ENCODE measurements at places on chromosomes 7 and 10.

DNA sequence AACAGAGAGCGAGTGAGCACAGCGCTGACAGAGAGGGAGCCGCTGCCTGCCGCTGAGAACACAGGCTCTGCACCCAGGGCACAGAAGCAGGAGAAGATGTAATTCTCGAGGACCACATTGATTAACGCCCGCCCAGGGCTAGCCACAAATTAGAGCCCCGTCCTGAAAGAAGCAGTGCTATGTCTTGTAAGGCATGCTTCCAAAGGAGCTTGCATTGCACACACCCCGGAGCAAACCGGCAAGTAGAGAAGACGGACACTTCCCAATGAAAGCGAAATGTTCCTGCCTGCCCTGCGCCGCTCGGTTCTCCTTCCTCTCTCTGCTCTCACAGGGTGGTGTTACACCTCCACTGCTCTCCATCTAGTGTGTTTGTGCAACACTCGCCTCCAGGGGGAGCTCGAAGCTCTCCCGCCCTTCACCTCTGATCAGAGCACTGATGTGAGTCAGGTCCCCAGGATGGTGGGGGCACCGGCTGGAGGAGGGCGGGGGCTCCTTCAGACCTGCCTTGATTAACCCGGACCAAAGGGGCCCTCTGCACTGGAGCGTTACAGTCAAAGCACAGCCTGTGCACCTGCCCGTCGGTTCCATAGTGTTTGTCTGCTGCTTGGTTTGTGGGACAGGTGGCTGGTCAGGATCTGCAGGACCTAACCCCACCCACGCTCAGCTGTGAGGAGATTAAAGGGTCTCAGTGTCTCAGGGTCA is 316.5 kb downstream of the ADARB2 start:
- DNase-seq = peak; percentile 9

DNA sequence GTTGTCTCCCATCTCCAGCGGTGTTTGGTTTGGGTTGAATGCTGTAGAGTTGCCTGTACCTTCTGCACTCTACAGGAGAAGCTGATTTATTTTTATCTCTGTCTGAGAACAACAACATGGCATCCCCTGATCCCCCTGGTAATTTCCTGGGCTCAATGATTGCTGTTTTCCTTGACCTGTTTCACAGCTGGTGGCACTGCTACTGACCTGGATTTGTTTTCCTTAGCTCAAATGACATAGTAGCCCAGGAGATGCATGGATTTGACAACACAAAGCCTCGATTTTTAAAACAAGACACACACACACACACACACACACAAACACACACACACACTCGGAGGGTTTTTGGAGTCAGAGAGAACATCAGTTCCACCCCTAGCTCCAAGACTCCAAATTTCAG is 301.6 kb downstream of the NRG3 start:
- DNase-seq = no peak

- DNase-seq = no peak
Measured at GRCh38 chr7:30188811-30189210, 54.0 kb downstream of the MTURN start.

DNA sequence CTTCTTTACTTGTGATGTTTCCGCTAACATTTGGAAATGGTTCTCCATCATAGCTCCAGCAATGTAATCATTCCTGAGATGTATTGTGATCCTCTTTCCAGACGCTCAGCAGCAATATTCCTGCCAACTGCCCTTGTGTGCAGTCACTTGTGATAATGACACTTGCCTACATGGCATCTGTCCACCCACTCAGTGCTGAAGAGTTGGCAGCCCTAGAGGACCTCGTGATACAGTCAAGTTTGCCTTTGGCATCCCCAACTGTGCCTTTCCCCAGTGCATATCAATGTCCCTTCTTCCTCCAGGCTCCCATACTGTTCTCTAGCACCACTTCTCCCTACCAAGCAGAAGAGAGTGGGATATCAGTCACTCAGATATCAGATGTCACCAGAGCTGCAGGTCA is 64.9 kb downstream of the MYOF start:
- no peak for DNase-seq

DNA sequence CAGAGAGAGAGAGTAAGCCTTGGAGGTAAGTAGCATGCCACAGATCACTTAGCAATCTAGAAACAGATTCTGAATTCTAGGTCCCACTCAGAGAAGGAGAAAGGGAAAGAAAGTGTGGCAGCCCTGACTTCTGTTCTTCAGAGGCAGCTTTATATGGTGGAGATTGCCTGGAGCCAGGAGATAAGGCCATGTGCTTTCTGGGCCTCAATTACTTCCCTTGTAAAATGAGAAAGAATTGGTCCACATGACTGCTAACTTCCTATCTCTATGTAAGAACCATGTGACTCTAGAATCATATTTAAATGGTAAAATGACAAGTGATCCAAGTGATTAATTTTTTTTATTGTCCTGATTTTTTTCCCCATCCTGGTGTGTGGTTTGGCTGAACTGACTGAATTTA is 64.1 kb downstream of the HHEX start:
- no peak for DNase-seq

DNA sequence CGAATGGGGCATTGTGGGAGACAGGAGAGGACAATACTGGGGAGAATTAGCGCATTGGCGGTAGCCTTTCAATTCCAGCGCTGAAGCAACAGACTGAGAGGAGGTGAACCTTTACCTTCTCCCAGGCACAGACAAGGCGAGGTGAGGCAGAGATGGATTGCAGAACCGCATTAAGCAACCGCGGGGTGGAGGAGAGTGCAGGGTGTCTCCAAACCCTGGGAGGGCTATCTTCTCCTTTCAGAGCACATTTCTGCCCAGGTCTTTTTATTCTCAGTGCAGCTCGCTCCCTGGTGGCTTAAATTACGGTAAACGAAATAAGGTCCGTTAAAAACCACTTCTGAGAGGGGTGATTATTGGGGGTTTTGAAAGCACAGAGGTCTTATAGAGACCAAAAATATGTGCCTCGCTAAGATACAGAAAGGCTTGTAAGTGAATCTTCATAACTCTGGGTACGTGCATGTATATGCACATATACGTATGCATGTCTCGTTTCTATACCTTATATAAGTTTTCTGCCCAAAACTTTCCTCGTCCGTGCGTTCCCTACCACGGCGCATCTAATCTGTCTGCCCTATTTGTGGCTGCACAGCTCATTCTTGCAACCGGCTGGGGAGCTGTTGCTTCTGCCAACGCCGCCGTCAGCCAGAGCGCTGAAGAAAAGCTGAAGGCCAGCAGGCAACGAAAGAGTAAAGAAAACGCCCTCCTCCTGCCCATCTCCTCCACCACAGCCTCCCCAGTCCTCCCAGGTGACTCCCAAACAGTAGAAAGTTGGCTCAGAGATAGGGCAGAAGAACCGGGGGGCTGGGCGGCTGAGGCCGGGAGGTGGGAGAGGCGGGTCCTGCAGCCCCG is 895 bp upstream of the ZNF804B start:
- DNase-seq = no peak

DNA sequence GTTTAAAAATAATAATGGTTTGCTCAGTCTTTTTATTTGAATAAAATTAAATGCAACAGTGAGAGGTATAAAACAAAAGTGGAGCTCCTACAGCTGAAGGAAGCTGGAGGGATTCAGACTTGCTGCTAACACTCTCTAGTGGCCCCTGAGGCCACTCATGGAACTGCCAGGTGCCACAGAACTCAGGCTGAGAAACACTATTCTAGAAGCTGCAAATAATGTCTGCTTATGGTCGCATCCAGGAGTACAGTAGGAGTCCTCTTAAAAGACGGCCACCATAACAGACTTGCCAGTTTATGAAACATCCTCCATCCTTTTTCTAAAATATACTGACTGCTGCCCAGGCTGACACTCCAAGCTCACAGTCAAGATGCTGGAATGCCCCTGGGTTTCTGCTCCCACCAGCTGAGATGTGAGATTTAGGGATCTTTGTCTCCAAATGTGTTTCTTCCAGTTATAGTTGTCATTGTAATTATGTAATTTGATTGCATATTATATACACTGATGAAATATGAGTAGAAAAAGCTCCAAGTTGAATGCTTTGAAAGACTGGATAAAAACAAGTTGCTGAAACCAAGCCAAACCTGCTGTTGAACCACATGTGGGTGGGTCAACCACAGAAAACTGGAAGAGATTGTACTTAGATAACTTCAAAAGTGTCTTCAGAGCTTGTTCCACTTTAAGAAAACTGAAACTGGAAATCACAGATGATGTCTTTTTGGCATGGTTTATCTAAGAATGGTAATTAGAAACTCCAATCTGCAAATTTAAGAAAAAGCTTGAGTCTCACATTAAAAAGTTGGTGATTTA is 213.7 kb upstream of the AOAH start:
- DNase-seq = no peak

DNA sequence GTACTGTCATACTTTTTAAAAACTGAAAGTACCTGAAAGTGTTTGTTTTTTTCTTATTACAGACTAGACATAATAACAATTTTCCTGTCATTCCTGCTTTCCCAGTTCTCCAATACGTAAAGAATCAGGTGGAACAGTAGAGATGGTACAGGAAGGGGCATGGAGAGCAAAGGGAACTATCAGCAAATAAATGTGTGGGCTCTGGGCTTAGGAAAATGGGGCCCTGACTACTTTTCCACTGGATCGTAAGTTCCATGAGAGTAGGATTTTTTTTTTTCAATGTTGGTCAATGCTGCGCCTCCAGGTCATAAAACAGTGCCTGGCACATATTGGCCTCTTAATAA is 15.2 kb upstream of the FAS start:
- no peak for DNase-seq

- DNase-seq = no peak
Measured at GRCh38 chr10:113045147-113046055, 95.4 kb downstream of the TCF7L2 start.

GRCh38 chr10:60426425-60426824 is 36.8 kb upstream of the ANK3 start:
- no peak for DNase-seq

DNA sequence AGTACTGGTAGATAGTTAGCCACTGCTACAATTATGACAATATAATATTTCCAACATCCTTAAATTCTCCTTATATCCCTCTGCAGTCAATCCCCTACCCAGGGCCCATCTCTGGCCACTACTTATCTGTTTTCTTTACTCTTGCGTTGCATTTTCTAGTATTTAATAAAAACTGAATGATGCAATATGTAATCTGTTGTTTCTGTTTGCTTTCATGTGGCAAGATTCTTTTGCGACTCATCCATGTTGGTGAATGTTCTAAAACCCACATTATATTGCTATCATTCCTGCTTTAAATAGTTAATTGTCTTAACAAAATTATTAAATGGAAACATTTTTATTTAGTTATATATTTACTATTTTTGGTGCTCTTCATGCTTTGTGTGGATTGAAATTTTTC is 338.5 kb downstream of the MDFIC start:
- no peak for DNase-seq

Data from activated T-helper 1 cell treated with anti-CD3 and anti-CD28 coated beads, Interleukin-2, amount 50 U/mL, for 16 hours (primary cell).